ENCODE measurements at places on chromosomes 7 and 10.

GRCh38 chr10:116002735-116003134 is 270.3 kb downstream of the GFRA1 start:
- no peak for DNase-seq

- peak; percentile 62 for DNase-seq
These were observed 112.5 kb upstream of the ANKRD1 start for GRCh38 chr10:91033324-91033950.

GRCh38 chr10:370449-370825 is 235.2 kb downstream of the ZMYND11 start:
- DNase-seq, result no peak

DNA sequence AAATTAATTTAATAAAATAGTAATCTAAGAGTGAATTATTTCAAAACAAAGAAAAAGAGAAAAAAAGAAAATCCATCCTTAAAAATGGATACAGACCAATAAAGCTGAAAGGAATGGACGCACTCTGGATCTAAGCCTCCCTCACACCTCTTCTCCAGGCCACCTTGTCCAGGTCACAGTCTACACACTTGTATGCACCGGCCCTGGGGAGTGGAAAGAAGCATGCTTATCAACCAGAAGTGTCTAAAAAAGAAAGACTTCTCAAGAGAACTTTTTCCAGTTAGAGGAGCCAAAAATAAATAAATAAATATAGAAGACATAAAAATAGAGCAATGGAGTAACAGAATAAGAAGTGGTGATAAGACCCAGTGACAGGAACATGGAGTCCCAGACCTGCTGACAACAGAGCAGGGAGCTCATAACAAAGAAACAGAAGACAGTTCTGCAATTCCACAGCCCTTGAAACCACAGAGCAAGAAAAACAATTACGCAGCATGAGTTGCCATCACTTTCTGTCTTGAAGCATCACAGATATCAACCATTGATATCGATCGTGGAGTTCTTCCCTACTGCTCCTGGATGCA is 311.7 kb upstream of the NFE2L3 start:
- no peak for DNase-seq

DNA sequence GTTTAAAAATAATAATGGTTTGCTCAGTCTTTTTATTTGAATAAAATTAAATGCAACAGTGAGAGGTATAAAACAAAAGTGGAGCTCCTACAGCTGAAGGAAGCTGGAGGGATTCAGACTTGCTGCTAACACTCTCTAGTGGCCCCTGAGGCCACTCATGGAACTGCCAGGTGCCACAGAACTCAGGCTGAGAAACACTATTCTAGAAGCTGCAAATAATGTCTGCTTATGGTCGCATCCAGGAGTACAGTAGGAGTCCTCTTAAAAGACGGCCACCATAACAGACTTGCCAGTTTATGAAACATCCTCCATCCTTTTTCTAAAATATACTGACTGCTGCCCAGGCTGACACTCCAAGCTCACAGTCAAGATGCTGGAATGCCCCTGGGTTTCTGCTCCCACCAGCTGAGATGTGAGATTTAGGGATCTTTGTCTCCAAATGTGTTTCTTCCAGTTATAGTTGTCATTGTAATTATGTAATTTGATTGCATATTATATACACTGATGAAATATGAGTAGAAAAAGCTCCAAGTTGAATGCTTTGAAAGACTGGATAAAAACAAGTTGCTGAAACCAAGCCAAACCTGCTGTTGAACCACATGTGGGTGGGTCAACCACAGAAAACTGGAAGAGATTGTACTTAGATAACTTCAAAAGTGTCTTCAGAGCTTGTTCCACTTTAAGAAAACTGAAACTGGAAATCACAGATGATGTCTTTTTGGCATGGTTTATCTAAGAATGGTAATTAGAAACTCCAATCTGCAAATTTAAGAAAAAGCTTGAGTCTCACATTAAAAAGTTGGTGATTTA is 213.7 kb upstream of the AOAH start:
- no peak for DNase-seq
